ENCODE measurements at places on chromosomes 5 and 9.
A peak's percentile ranks its signal among the peaks of the same experiment; 100 is the strongest.

DNA sequence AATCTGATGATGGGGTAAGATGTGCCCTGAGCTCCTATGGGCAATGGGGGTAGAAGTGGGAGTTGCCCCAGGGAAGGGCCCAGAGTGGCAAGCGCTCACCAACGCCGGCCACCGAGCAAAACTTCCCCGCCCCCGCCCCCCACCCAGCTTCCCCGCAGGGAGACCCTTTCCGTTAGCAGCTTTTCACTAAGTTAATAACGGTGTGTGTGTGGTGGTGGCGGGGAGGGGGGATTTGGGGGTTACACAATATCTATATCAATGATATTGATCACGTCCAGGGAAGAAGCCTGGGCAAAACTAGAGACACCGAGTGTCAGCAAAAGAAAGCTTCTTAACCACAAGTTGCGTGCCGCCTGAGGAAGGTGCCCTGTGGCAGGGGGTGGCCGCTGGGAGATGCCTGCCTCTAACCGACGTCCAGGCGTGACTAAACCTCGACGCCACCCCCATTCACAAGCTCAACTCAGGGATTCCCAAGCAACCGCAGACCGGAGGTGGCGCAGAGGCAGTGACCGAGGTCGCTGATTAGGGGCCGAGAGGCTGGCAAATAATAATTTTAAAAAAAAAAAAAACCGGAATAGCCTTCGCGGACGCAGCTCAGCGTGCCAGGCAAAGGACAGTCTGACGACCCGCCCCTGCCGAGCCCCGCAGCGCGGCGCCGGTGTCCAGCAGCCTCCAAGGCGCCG is 222.6 kb downstream of the MEF2C start:
- peak; percentile 37 for ATAC-seq

GRCh38 chr5:159319363-159319762 is 10.9 kb downstream of the IL12B start:
- no peak for ATAC-seq

- no peak for ATAC-seq
Observed at GRCh38 chr9:135277219-135278201, 190.0 kb downstream of the OLFM1 start.

DNA sequence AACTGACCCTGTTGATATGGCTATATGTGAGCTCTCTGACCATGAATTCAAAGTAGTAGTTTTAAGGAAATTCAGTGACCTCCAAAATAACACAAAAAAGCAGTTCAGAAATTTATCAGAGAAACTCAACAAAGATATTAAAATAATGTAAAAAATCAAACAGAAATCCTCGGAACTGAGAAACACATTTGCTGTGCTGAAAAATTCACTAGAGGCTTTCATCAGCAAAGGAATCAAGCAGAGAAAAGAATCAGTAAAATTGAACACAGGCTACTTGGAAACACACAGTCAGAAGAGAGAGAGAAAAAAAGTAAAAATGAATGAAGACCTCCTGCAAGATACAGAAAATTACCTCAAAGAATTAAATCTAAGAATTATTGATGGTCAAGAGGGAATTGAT is 417.2 kb downstream of the TMEM232 start:
- ATAC-seq = no peak

GRCh38 chr5:36723912-36724311 is 117.5 kb downstream of the SLC1A3 start:
- no peak for ATAC-seq

GRCh38 chr9:123421186-123421585 is 65.2 kb downstream of the CRB2 start:
- no peak for ATAC-seq

- peak; percentile 94 for ATAC-seq
Observed at GRCh38 chr5:65076251-65076869, 307.6 kb downstream of the CWC27 start.

DNA sequence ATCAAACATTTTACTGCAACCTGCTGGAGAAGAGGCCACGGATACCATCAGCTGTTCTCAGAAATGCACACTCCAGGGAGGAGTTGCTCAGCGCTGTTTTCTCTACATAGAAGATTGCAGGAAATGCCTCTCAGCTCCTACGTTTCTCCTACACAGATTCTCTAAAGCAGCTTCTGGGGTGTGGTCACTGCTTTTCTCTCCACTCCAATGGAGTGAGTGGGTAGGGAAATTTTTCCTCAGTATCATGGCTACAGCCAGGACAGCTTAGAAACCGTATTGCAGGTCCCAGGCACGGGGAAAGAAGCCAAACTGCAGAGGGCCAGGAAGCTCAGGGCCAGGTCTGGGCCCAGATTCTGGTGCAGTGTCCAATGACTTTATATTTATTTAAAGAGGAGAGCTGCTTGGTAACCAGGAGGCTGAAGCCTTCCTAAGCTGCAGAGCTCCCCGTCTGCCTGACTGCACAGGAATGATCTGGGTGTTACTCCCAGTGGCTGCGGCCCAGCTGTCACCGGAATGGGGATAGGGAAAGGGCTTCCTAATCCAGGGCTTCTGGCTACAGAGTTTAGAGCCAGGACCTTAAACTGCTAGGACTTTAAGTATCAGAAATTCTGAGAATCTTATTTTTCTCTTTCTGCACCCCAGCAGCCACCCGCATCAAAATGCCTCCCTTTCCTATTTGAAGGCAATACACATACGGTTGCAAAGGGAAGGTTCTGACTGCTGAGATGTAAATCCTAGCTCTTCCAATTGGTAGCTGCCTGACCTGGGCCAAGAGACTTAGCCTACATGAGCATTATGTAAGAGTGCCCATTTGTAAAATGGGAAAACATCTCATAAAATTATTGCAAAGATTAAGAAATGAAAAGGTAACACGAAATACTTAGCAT is 1.4 kb upstream of the SPTAN1 start:
- no peak for ATAC-seq

DNA sequence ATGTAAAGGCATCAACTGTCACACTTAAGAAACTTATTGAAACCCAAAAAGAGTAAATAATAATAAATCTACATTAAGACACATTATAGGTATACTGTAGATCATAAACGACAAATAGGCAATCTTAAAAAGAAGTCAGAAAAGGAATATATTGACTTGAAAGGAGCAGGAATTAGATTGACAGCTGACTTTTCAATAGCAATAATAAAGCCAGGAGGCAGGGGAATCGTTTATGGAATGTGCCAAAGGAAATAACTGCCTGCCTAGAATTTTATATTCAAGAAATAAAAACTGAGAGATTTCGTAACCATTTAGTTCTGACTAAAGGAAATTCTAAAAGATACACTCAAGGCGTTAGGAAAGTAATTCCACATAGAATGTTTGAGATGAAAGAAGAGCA is 21.7 kb upstream of the ACSL6 start:
- ATAC-seq = no peak

- no peak for ATAC-seq
Observed at GRCh38 chr9:107868186-107868585, 378.6 kb upstream of the KLF4 start.

DNA sequence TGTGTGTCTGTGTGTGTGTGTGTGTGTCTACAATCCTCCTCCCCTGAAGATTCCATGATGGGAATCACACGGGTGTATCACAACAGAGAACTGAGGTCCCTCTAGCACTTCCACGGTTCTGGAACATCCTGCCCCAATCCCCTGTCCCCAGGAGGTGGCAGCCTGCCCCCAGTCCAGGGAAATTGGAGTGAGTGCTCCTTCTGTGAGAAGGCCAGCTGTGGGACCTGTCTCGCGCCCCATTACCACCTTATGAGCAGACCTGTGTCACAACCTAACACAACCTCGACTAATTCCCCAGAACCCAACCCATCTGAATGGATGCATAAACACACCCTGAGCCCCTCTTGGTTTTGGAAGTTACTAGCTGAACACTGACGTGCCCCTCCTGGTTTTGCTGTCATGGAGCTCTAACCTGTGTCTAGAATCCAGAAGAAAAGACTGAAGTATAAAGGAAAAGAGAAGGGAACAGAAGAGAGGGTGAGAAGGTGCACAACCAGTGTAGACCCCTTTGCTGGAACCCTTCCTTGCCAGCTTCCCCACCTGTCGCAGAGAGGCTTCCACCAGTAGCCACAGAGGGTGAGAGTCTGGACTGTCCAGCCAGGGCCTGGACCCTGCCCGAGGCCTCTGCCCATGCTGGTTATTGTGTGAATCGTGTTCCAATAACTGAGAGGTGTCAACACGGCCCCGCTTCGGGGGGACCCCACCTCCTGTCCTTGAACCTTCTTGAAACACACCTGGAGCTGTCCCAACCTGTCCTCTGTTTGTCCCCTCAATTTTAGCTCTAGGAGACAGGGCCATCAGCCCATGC is 3.4 kb downstream of the BTNL9 start:
- ATAC-seq = no peak

GRCh38 chr5:112529525-112529924 is 110.4 kb upstream of the EPB41L4A start:
- no peak for ATAC-seq

GRCh38 chr9:84935528-84936117 is 266.1 kb downstream of the NTRK2 start:
- no peak for ATAC-seq

DNA sequence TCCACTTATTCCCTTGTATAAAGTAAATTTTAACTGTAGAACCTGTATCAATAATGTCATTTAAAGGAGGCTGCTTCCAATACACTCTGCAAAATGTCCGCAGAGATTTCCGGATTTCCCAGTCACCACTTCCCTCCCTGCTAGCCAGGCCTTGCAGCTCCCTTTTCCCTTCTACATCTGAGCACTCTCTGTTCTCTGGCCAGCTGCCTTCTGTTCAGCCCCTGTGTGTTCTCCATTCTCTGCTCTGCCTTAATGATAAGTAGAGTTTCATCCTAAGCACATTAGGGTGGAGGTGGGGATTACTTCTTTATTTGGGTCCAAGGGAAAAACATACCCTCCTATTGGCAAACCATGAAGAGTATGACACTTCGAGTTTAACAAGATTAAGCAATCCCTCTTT is 719.6 kb upstream of the WWC1 start:
- no peak for ATAC-seq

DNA sequence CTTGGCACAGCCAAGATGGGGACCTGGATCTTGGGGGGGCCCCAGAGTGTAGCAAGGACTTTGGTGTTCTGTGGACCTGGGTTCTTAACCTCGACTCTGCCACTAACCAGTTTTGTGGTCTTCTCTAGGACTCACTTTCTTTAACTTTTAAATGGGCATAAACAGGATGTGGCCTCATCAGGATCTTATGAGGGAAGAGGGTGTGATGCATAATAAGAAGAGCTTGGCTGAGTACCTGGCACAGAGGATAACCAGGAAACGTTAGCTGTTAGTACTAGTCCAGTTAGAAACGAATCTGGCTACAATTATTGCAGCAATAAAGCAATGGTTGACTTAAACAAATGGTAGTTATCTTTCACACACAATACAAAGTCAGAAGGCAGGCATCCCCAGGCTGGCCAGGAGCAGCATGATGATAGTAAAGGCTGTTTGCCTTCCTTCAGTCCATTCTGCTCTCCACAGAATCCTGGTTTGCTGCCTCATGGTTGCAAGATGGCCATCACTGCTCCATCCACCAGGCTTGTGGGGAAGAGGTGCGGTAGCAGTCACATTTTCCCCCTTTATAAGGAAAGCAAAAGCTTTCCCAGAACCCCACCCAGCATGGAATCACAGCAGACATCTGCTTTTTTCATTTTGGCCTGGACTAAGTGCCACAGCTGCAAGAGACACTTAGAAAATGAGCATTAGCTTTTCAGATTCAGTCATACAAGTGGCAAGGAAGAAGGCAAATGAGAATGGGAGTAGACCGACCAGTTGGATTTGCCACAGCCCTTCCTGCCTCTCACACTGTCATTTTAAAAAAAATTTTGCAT is 225.0 kb downstream of the AOPEP start:
- ATAC-seq = peak; percentile 7

DNA sequence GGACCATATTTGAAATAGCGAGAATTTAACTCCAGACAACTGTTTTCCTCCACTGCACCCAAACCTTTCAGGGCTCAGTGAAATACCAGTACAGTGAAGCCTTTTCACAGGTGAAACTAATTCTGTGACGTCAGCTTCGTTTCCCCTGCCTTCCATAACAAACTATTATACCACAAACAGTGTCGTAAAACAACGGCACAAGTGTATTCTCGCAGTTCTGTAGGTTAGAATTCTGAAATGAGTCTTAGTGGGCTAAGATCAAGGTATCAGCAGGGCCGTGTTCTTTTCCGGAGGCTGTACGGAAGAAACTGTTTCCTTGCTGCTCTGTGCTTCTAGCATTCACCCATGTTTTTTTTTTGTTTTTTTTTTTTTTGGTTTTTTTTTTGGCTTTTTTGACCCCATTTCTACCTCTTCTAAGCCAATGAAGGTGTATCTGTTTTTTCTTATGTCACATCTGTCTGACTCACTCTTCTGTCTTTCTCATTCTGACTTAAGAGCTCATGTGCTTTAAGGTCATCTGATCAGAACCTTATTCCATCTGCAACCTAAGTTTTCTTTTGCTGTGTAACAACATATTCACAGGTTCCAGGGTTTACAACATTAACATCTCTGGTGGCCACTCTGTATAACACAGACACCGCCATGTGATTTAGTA is 20.1 kb downstream of the ISOC1 start:
- ATAC-seq = no peak

DNA sequence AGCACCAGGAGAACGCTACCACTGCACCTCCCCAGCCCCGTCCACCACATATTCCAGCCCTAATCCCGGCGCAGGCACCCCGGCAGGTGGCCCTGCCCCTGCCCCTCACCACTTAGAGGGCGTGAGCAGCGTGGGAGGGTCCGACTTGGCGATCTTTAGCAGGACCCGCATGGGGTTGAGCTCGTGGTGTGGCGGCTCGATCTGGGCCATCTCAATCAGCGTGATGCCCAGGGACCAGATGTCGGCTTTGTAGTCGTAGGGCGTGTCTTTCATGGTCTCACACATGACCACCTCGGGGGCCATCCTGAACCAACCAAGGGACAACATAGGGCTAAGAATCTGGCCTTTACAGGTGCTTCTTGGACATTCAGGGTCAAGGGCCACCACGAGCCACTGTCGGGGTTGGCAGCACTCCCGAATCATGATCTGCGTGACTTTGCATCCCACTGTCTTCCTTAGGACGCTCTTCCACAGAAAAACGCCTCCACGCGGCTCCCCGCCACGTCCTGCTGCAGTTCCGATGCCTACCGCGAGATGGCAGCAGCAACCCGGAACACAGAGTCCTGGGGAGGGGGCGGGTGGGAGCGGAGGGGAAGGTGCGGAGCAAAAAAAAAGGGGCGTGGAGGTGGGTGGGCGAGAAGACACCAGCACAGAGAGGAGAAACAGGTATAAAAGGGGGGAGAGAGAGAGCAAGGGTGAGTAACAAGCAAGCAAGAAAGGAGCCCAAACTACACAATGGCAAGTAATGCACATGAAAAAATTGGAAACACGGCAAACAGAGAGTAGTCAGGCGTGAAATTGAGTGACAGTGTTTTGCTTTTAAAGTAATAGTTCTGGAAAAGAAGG is 81.3 kb downstream of the STK10 start:
- ATAC-seq = peak; percentile 56
